ENCODE measurements at places on chromosomes 7 and 10.

DNA sequence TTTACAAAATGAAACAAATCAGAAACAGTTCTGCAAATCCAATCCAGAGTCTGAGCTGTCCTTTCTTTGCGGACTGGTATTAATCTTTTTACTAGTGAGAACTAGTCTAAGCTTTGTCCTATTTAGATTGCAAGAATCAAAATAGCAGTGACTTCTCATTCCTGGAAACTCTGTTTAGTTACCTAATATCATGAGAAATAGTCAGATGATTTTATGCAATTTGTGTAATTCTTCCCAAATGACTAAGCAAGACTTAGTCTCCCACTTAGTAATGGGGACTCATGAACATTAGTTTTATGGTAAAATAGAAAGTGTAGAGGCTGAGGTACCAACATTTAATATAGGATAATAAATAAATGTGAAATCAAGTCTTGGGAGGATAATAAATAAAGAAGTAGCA, 341.3 kb downstream of the DNAJB9 start:
- no peak for DNase-seq

DNA sequence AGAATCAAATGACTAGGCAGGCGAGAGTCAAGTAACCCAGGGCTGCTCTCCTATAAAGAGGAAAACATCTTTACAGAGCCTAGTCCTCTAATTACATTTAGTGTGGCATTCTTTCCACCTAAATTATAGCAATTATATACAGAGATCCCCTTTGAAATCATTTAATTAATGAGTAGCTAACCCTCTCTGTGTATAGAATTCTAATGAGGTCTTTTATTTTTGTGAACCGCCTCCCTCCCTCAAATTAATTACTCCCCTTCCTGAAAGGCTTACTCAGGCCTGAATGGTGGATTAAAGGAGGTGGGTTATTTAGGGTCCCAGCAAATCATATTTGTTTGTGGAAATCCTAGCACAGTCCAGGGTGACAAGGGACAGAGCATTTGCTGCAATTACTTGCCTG, 551.8 kb downstream of the SORCS3 start:
- DNase-seq: no peak

DNA sequence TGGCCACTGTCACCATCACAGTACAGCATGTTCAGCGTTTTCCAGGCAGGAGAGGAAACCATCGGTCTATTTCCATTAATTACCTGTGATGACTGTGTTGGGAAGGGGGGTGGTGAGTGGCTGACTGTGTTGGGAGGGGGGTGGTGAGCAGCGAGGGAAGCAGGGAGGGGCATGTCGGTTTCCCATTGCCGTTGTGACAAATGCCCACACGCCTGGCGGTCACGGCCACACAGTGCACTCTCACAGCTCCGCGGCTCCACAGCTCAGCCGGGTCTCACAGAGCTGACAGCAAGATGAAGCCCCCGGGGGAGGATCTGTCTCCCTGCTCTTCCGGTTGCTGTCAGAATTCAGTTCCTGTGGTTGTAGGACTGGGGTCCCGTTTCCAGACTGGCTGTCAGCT, 39.0 kb downstream of the AP5Z1 start:
- no peak for DNase-seq

- DNase-seq: peak; percentile 67
These were observed 73.4 kb downstream of the SHH start for GRCh38 chr7:155738652-155739537.

GRCh38 chr7:1071731-1072254, 16.1 kb upstream of the GPER1 start:
- no peak for DNase-seq

DNA sequence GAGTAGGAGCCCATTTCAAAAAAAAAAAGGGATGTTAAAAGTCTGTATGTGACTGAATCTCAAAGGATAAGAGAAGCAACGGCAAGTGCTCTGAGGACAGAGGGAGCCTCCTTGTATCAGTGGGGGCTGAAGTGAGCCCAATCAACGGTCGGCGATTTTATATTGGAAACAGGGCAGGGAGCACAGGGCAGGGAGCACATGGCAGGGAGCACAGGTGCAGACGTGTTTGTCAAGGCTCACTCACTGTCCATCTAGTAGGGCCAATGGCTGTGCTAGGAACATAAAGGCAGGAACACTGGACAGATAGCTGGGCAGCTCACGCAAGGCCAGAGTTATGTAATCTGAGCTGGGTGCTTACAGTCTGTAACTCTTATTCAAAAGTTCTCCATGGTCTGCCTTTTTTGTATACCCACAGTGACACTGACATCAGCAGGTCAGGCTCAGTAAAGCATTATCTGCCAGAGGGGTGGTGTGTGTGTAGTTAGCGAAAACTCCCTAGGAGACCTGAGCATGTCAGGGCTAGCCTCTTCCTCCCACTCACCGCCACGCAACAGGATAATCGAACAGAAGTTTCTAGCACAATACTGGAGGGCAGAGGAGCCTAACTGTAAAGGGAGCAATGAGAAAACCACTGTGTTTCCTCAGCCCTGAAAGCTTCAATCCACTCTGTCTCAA, 15.4 kb downstream of the AKR1B1 start:
- DNase-seq: no peak

GRCh38 chr7:155792315-155792960, 19.8 kb downstream of the SHH start:
- no peak for DNase-seq

GRCh38 chr10:61877887-61878739, 23.4 kb upstream of the ARID5B start:
- DNase-seq: no peak

DNA sequence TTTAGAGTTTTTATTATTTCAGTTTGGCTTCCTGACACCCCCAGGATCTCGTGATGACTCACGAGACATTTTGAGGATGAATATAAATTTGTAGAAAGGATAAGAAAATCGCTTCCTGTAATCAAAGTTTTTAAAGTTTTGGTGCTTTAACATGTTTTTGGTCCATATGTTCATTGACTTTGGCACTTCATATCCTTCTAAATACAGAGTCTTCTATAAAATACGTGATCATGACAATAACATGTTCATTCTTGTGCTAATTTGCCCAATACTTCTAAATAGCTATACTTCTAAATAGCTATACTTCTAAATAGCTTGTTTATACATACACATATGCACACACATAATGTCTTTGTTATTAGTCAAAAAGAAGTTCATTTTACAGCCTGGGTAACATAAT, 341.9 kb downstream of the PLXDC2 start:
- DNase-seq: no peak

- DNase-seq: no peak
These were observed 184.3 kb upstream of the SLC26A5 start for GRCh38 chr7:103630318-103630717.

- no peak for DNase-seq
These were observed 16.9 kb downstream of the TCAF1 start for GRCh38 chr7:143884969-143885559.

DNA sequence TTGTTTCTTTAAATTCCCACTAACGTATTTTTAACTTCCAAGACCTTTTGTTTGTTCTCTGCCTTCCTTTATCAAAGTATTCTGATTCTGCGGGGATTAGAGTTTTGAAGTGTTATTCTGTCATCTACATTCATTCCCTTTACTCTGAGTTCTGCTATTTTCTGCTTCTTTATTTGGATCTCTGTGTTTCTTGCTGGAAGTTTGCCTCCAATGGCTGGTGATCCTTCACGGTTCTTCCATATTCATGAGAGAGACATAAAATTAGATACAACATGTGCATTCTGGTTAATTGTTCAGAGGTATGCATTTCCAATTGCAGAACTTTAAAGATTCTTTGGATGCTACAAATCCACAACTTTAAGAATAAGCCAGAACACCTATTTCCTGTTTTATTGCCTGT, 244.7 kb upstream of the ADARB2 start:
- DNase-seq: no peak

GRCh38 chr10:28761084-28761846, 83.9 kb downstream of the BAMBI start:
- DNase-seq: no peak

- no peak for DNase-seq
These were observed 117.0 kb downstream of the POU6F2 start for GRCh38 chr7:39094731-39095130.

DNA sequence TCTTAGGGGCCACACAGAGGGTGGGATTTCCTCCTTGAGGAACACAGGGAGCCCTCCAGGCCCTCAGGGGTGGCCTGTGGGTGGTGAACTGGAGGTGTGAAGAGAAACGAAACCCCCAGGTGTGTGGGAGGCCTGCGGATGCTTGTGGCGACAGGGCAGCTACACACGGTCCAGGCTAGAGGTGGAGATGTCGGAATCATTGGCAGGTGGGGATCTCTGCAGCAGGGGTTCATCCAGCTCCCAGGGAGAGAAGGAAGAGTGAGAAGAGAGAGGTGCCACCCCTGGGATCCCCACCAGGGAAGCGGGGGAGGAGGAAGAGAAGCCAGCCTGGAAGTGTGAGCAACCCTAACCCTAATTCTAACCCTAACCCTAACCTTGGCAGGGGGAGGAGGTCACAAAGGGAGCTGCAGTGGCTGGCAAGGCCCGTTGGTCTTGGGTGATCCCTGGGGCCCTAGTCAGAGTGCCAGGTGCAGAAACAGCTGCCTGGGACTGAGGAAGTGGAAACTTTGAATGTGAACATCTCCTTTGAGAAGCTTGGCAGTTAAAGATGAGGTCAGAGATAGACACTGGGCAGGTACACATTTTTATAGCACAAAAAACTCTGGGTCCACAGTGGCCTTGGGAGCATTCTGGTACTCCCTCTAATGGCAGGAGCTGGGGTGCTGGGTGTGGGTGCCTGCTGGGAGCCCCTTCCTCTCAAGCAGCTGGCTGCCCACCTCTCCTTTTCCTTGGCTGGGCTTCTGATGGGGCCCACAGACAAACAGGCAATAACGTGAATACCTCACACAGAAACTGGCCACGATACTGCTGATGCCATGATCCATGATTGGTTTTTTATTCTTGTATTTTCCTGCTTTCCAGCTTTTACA, 6.8 kb upstream of the AEBP1 start:
- no peak for DNase-seq

- DNase-seq: no peak
These were observed 759.9 kb downstream of the LRMDA start for GRCh38 chr10:76191336-76191735.

- no peak for DNase-seq
These were observed 36.2 kb upstream of the FAM133B start for GRCh38 chr7:92626281-92626809.

DNA sequence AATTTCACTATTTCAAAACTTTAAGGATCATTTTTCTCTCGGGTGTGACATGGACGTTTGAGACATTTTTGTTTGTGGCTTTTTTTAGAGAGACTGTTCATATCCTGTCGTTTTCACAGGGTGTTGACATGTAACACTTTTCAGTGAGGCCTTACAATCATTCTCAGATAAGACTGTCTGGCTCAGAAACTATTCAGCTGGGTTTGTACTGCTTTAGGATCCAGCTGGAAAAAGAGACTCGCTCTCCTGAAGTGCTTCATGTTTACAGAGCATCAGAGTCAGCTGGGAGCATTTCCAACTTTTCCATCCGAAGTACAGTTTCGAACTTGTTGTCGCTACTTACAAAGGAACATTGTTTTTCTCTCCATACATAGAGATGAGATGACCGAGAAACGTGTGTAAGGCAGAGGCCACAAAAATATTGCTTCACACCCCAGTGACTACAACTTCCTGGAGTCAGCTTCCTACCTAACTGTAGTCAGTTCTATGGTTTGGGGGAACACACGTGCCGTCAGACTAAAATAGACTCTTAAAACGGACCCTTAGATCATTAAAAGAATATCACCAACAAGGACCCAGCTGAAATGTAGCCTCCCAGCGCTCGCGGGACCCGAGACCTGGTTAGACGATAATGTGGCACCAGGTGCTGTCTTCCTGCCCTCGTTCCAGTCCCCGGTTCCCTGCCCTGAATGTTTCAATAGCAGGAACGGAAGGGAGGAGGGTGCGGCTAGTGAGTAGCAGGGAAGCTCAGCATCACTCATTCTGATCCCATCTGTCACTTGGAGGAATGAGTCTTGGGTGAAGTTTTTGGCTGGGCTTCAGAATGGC, 78.0 kb downstream of the MKI67 start:
- DNase-seq: peak; percentile 61

GRCh38 chr10:17905491-17905890, 46.2 kb upstream of the SLC39A12 start:
- no peak for DNase-seq

DNA sequence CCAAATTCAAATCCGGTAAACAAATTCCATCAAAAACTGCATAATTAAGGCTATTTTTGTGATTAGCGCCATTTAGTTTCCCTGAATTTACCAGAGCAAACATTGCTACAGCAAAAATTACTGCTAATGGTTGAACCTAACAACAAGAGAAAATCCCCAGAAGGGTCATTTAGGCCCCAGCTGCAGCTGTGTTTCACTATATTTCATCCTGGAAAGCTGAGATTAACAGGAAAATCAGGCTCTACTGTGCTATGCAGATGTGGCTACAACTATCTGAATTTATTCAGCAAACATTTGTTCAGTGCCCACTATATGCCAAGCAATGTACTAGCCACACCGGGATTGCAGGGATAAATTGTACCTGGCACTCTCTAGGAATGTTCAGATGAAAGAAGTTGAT, 104.0 kb downstream of the PON1 start:
- DNase-seq: no peak

DNA sequence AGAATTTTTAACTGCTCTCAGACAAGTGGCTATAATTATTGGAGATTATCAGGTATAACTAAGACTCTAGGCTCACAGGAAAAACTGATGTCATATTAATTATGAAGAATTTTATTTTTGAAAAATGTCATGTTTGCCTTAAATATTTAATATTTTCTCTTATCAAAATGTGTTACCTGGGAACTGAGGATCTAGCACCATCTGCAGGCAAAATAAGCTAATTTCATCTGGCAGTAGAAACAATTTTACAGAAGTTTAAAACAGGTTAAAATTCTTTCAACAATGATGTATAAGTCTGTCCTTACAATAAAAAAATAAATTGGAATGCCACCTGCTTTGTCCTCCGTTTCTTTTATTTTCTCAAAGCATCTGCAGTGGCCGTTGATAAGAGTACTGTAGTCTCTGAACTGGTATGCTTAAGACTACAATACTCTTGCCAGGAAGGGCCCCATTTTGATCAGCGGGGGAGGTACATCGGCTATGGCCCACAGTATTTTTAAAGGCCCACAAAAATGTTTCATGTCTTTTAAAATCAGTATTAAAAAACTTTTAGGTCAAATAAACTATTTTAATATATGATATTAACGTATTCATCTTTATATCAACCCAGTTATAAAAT, 81.3 kb downstream of the VWDE start:
- DNase-seq: peak; percentile 49
